Stimulated activated CD4-positive, alpha-beta T cell treated with anti-CD3 and anti-CD28 coated beads, Interleukin-15, amount 100 ng/mL, for 48 hours (primary cell): ENCODE measurements at places on chromosomes 3 and 15.

- DNase-seq: no peak
Observed at GRCh38 chr3:49568965-49569364, 14.7 kb downstream of the BSN start.

GRCh38 chr15:75666823-75667501, 19.2 kb downstream of the SNX33 start:
- no peak for DNase-seq

DNA sequence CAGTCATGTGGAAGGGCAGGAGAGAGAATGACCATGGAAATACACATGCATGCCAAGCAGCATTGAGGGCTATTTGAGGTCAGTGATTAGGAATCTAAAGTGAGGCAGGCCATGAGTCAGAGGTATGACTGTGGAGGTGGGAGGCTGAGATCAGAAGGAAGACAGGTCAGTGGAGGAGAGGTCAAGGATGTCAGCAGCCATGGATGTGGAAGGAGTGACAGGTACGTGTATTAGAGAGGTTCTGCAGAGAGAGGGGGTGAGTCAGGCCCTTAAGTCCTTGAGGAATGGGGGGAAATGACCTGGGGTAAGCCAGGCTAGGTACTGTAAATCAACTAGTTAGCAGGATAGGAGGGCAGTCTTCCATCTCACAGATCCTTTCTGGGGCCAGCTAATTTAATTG, 166.6 kb downstream of the ANO10 start:
- DNase-seq: no peak

DNA sequence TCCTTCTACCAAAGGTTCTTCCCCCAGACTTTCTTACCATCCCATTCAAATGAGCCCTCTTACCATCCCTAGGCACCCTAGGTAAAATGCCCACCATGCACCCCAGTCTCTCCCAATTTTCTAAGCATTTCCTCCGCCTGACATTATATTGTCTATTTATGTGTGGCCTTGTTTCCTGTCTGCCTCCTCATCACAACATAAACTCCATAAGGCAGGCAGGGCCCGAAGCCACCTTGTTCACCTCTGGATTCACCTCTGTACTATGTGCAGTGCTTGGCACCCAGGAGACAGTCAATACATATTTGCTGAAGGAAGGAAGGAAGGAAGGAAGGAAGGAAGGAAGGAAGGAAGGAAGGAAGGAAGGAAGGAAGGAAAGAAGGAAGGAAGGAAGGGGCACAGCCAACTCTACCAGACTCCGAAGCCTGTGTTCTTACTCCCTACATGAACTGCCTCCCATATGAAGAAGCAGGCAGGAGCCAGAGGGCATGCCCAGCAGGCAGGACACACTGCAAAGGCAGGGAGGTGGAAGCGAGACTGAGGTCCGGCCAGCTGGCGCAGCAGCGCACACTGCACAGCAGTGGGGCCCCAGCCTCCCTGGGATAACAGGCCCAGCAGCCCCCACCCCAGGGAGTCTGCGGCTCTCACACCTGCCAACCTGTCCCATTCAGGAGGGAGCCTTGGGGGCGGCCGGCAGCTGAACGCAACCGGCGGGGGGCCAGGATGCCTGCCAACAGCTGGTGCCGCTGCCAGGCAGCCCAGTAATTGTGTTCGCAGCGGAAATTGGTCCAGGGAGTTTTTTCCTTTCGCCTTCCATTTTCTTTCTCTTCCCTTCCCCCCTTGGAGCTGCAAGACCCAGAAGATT, 106.0 kb upstream of the LINGO1 start:
- no peak for DNase-seq

GRCh38 chr3:46124216-46125177, 83.6 kb downstream of the CCR1 start:
- DNase-seq: no peak

GRCh38 chr3:139657434-139657833, 20.3 kb downstream of the NMNAT3 start:
- no peak for DNase-seq

DNA sequence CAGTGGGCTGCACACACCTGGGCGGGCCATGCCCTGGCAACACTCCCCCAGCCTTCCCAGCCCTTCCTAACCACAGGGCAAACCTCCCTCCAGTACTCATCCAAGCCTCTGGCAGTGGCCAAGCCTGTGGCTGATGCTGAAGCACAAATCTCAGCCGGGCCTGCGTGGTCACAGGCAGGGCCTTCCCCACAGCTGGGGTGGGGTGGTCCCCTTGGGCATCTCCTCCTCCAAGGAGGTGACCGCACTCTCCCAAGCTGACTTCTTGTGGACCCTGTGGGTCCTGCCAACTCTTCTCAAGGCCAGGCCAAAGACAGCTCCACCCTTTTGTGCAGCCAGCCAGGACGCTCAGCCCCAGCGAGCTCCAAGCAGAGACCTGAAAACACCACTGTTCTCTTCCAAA, 21.4 kb downstream of the GRAMD2A start:
- DNase-seq: no peak

DNA sequence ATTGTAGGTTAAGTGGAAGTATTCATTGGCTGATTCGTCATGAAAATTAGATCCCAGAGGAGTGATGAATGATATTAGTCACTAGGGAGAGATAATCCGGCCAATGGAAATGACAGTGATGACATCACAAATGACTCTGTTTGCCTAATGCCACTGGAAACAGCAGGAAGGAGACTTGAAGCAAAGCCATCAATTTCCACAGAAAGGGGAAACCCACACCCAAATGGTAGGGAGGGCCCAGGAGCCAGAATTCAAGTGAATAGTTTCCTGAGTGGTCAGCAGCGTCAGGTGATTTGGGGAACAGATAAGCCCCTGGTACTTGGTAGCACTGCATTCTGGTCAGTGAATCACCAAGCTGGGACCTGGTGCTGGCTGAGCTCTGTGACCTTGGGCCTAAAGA, 3.3 kb upstream of the ADAMTS9 start:
- DNase-seq: no peak

DNA sequence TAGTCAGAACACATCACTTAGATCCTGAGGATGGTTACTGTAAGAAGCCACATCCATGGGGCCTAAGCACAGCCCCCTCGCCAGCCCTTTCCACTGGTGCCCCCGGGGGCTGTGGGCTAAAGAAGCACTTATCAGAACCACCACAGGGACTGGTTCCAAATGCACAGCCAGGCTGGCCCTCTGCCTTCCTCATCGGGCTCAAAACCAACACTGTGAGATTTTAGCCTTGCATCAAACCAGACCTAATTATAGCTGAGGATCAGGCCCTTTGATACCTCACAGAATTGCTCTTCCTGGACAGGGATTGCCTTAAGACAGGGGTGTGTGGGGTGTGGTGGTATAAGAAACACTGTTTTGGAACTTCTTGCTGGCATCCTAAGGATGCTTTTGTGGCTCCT, 23.7 kb downstream of the SRPRB start:
- DNase-seq: no peak

- no peak for DNase-seq
Observed at GRCh38 chr3:184524981-184525336, 36.6 kb upstream of the EPHB3 start.

GRCh38 chr3:147701195-147701594, 292.0 kb downstream of the ZIC1 start:
- DNase-seq: no peak

DNA sequence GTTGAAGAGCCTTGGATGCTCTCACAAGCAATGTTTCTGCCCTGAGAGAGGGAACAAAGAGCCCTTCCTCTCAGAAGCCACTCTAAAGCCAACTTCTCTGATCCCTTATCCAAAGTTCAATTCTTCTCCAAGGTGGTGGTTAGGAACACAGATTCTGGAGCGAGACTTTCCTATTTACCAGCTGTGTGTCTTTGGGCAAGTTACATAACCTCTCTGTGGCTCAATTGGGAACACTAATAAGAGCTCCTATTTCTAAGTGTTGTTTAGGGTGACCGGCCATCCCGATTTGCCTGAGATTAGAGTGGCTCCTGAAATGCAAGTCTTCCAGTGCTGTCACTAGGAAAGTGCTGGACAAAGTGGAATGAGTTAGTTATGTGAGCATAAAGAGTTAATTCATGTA, 108.8 kb upstream of the PTX3 start:
- DNase-seq: no peak

DNA sequence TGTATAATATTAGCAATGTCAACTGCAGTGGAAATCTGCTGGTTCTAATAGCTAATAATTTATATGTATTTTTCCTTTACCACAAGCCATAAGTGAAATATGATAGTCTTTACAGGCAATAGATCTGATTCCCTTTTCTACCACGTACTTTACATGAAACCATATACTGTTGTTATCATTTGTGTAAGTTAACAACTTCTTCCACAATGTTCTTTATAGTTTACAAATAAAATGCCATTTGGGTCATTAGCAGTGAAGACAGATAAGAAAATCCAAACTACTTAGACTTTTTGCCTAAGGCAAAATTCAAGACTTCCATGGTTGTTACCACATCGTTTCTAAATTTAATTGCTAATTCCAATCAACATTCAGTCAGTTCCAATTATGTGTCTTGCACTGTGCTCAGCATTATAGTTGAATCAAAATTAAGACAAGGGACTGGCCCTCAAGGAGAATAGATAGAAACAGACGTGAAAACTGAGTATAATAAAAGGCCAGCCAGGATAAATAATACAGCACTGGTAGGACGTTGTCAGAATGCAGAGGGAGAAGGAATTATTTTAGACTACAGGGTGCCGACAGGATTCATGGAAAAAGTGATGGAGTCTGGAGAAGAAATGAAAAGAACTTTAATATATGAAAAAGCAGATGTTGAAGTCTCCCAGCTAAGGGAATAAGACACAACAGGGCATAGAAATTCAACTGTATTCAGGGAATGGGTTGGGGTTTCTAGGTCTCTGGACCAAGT, 249.8 kb downstream of the ALCAM start:
- DNase-seq: no peak

- no peak for DNase-seq
Observed at GRCh38 chr3:146152834-146153233, 8.2 kb downstream of the PLOD2 start.

GRCh38 chr3:133930341-133930933, 34.8 kb upstream of the RAB6B start:
- no peak for DNase-seq

GRCh38 chr3:13850161-13850945, 29.5 kb downstream of the WNT7A start:
- DNase-seq: no peak

- DNase-seq: no peak
Observed at GRCh38 chr15:64453689-64454037, 6.7 kb upstream of the ZNF609 start.

- peak; percentile 39 for DNase-seq
Observed at GRCh38 chr15:25710184-25710583, 152.9 kb downstream of the ATP10A start.

GRCh38 chr3:100040451-100041225, 73.7 kb downstream of the FILIP1L start:
- DNase-seq: no peak

DNA sequence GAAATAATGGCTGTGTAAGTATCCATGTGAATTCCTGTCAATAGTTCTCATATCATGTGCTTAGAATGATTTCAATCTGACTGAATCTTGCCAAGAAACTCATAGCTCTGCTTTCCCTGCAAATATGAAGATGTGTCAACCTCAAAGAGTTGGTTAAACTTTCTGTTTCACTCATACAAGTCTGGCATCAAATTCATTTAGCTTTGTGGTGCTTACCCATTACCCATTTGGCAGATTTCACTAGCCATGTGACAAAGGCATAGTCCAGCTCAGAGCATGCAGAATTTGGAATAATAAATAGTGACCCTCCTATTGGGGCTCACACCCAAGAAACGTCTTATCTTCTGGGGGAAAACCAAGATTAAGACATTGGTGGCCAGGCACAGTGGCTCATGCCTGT, 256.6 kb upstream of the TPRG1 start:
- DNase-seq: no peak

DNA sequence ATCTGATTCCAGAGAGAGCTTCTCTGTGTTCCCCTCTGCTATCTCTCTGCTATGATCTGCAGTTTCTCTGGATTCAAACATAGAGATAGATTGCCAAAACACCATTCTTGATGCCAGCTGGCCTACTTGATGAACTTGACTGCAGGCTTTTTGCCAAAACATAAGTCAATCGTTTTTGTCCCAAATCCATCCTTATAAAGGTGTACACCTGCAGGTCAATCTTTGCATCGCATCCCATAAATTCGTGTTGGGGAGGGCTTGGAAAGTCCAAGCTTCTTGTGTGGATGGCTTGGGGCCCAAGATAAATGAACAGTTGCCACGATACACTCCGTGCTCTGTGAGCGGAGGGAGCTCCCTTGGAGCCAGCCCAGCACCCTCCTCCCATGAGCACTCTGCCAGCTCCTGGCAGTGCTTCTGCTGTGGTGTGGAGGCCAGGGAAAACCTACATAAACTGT, 2.7 kb downstream of the CERS3 start:
- DNase-seq: no peak

- DNase-seq: no peak
Observed at GRCh38 chr3:126888186-126888760, 94.6 kb upstream of the PLXNA1 start.

DNA sequence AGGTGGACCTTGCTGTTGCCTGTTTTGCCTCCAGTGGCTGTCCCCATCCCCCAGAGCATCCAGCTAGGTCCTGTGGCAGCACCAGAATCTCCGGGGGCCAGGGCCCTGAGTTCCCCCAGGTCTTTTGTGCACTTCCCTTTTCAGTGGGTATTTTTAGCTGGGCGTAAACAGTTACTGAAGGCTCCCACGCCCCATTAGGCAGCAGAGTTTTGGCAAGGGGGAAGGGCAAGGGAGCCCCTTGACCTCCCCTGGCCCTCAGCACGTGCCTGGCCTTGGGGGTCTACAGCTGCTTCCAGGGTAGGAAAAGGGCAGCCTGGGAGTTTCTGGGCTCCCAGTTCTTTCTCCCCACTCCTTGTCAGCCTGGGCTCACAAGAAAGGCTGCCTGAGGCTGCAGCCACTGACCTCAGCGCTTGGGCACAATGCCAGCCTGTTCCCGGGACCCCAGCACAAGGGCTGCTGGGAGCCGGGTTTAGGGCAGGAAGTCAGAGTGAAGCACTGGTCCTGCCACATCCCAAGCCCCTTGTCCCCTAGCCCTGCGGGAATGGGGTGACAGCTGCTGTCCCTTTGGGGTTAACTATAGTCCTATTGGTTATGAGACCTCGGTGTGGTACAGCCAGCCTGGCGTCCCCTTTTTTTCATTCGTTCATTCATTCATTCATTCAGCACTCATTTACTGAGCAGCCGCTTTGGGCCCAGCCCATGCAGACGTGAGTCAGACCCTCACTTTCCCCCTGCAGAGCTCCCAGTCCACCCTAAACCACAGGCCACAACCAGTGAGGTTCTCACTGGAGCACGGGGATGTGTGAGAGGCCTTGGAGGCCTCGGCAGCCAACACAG, 8.4 kb downstream of the CSK start:
- DNase-seq: no peak

GRCh38 chr3:194555175-194556062, 68.6 kb upstream of the ATP13A3 start:
- no peak for DNase-seq

- DNase-seq: no peak
Observed at GRCh38 chr3:156586905-156587759, 32.2 kb upstream of the SSR3 start.

DNA sequence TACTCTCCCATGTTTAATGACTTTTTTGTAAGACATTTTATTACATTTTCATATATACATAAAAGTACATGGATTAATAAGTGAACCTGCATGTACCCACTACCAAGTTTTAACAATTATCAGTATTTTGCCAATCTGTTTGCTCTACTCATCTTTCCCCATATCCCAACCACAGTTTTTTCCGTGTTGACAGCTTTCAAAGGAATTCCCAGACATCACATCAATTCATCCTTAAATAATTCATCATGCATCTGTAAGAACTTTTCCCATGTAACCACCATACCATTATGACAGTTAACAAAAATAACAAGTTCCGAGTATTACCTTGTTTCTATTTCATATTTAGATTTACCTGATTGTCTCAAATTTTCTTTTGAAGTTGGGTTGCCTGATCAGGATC, 436.7 kb downstream of the PDCD6IP start:
- DNase-seq: no peak
